Hepatocyte (in vitro differentiated cells): ENCODE measurements at places on chromosomes 12 and 14.

DNA sequence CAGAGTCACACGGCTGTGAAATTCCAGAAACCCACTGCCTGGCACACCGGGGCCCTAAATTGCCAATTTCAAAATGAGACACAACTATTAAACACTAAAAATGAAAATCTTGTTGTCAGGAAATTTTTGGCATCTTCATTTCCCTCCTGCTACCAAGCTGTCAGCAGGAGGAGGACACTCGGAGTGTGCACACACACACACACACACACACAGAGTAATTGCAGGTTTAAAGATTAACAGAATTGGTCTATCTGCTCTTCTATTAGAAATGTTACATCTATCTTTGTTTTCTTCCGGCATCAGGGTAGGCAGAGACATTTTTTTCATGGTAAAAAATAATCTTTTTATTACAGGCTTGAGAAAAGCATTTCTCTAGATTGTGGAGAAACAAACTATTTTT, 314.2 kb downstream of the EGLN3 start:
- no peak for DNase-seq

DNA sequence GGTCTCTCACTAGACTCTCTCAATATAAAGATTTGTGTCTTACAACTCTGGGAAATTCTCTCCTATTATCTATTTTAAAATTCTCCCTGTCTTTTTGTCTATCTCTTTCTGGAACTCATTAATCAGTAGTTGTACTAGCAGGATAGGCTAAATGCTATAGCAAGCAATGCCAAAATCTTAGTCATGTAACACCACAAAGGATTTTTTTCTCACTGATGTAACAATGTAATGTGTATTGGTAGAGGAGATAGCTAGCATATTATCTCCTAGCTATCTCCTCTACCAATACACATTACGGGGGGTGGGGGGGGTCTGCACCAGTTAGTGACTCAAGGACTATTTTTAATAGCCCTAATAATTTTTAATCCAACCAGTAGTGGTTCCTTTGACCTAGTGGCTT, 225.4 kb downstream of the KLHL28 start:
- no peak for DNase-seq

DNA sequence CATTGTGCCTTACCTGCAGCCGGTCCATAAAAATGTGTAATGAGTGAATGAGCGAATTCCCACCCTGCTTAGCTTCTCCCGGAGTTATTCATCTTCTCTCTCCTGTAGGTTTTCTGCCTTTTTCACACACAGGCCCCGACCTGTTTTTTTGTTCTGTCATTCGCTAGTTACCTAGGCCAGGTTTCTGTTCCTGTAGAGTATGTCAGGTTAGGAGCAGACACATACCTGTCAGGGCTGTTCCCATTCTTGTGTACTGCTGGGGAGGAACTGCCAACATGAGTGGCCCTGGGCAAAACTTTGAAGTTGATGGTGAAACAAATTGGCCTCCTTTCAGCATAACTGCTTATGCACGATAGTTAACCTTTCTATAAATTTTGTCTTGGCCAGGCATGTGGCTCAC, 140.1 kb downstream of the SYNE2 start:
- DNase-seq: no peak

DNA sequence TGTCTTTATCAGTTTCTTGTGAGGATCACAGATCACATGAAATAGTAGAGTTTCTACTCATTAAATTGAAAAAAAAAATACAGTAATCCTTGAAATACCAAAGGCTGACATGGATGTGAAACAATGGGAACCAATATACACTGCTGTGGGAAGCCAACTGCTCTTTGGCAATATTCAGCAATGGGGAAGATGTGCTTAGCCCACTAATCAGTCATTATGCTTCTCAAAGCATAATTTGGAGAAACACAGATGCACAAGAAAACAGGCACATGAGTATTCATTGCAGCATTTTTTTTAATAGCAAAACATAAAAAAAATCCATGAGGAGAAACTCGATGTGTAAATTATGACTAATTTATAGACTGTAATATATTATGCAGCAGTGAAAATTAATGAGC, 40.6 kb downstream of the A2M start:
- no peak for DNase-seq

- peak; percentile 83 for DNase-seq
Observed at GRCh38 chr12:109393437-109394345, 46.0 kb downstream of the MYO1H start.

GRCh38 chr12:20011200-20011599, 357.1 kb upstream of the PDE3A start:
- DNase-seq: no peak

- DNase-seq: no peak
Observed at GRCh38 chr12:67333649-67334048, 64.5 kb downstream of the CAND1 start.

DNA sequence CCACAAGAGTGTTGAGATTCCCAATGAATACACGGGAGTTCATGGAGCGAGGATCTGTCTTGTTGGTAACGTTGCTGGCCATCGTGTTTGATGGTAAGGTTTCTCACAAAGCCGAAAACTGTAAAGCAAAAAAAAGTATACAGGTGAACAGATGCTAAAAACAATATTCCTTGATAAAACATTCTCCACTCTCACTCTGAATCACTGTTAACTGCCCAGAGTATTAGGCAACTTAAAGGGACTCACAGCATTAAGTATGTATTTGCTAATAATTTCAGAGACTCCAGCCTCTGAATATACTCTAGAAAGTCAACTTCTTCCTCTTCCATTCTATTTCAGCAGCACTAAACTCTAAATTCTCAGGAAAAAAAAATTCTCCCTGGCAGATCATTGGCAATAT, 35.1 kb downstream of the HNRNPC start:
- no peak for DNase-seq

DNA sequence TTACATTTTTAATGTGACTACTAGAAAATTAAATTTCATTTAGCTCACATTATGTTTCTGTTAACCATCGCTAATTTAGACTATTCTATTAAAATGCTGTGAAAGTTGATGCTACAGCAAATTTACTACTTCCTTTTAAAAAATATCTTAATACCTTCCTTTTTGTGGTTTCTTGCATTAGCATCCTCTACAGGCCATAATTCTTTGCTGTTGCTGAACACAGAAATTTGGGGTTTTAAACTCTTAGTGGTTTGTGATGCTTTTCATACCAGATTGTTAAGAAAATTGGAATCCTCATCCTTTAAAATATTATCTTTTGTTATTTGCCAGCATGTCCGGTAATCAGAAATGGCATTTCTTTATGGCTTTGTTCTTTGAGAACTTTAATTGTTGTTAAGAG, 18.1 kb downstream of the WNK1 start:
- DNase-seq: no peak

DNA sequence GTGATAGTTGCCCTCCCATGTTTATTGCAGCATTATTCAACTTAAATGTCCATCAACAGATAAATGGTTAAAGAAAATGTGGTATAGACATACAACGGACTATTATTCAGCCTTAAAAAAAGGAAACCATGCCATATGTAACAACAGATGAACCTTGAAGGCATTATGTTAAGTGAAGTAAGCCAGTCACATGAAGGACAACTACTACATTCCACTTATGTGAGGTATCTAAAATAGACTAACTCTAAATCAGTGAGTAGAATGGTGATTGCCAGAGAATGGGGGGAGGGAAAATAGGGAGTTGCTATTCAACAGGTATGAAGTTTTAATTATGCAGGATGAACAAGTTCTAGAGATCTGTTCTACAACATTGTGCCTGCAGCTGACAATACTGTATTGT, 10.1 kb downstream of the PCNX4 start:
- no peak for DNase-seq

GRCh38 chr12:55738123-55739024, 4.5 kb upstream of the GDF11 start:
- peak; percentile 90 for DNase-seq

DNA sequence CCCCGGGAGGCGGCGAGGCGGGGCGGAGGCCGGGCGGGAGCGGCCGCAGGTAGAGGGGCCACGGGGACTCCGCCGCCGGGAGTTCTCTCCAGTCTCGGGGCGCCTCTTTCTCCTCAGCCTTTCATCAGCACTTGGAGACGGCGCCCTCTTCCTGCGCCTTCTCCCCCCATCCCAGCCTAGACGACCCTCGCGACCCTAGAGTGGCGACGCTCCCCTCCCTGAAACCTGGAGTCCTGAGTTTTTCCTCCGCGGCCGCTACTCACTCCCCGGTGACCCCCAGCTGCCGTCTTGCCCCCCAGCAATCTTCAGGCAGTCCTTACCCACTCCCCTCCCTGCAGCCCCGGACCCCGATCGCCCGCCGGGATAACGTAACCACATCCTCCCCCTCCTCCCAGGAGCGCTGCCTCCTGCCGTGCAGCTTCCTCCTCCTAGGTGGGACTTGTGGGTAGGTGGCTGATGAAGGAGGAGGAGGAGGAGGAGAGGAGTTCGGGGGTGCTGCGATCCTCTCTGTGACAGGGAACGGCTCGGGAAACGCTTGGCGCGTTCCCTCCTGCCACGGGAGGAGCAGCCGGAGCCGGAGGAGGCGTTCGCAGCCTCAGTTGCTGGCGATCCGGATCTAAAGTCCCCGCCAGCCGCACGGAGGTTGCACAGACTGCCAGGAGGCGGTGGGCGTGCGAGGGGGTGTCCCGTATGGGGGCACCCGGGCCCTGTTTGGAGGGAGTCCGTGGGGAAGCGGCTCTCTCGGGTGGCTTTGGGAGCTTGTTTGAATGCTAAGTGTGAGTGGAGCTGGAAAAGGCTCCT, 891 bp downstream of the PLEKHA5 start:
- DNase-seq: peak; percentile 49

GRCh38 chr12:9148926-9149325, 33.2 kb upstream of the A2M start:
- DNase-seq: no peak

GRCh38 chr12:26749781-26750180, 83.2 kb downstream of the ITPR2 start:
- no peak for DNase-seq

DNA sequence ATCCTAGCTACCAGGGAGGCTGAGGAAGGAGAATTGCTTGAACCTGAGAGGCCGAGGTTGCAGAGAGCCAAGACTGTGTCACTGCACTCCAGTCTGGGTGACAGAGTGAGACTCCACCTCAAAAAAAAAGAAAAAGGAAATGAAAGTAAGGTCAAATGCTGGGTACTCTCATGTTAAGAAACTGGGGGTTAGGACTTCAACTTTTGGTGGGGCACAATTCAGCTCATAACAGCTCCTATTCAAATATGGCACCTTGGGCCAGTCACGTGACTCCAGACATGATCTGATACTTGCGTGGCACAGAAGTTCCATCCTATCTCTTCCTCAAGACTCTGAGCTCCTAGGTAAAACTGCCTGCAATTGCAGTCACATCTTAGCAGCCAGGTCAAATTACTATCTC, 142.7 kb downstream of the EGLN3 start:
- no peak for DNase-seq

GRCh38 chr14:81989211-81989610, 455.6 kb upstream of the SEL1L start:
- no peak for DNase-seq

DNA sequence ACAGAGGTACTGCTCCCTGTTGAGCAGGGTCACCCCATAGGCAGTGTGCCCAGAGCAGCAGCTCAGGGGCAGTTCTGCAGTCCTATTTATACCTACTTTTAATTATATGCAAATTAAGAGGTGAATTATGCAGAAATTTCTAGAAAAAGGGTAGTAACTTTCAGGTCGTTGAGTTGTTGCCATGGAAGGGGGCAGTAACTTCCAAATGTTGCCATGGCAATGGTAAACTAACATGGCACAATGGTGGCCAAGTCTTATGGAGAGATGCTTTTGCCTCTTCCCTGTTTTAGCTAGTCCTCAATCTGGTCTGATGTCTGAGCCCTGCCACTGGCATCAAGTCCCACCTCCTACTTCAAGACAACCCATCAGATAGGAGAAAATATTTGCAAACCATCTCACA, 30.4 kb upstream of the P2RX7 start:
- DNase-seq: no peak

DNA sequence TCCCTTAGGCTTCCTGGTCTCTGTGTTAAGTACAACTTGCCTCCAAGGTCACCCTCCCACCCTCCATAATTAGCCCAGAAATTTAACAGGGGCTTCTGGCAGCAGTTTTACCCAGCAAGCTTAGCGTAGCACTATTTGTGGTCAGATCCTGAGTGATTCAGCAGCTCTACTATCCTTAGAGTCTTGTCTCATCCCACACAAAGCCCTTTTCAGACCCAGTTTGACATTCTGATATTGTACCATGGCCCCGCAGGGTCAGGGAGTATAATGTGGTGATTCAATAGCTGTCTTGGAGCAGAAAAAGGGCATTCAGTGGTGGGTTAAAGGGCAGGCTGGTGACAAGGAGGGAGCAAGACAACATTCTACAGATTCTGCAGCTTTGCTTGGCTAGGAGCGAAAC, 153.8 kb upstream of the DDHD1 start:
- no peak for DNase-seq

- DNase-seq: no peak
Observed at GRCh38 chr12:2933586-2933985, 25.6 kb upstream of the TEAD4 start.

DNA sequence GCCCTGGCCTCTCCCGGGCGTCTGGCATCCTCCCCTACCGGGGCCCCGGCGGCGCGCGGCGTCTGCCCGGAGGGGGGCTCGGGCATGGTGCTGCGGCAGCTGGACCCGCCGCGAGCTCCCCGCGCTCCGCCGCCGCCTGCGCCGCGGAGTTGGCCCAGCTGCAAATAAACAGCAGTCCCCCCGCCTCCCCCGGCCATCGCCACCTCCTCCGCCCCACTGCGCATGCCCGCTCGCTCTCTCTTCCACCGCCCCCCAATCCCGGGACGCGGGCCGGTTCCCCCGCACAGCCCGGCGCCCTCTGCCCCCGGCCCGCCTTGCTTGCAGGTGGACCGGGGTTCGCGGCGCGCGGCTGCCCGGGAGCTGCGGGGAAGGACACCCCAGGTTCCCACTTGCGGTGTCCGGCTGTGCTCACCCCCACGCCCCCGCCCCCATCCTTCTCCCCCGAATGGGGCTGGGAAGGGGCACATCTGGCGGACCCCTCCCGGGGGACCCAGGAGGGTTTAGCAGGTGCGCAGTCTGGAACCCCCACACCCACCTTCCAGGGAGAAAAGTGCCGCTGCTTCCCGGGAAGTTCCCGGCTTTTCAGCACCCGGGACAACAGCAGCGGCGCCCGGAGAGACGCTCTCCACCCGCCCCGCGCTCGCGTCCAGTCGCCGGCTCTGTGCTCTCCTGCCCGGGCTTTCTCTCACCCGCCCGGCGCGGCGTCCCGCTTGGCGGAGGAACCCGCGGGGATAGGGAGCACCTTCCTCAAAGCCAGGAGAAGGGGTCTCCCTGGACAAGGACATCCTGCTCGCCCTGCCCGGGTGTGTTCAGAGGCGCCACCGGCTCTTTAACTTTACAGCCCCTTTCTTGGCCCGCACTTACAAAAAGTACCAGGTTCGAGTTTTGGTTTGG, at the start of gene TMTC1:
TSS of gene TMTC1 (minus strand) at position 170 of the 894 bp plus-strand sequence. CDS start 191 bp downstream, outside the sequence.
- DNase-seq: peak; percentile 81
